ENCODE measurements at places on chromosomes 16 and 17.
A peak's percentile ranks its signal among the peaks of the same experiment; 100 is the strongest.

DNA sequence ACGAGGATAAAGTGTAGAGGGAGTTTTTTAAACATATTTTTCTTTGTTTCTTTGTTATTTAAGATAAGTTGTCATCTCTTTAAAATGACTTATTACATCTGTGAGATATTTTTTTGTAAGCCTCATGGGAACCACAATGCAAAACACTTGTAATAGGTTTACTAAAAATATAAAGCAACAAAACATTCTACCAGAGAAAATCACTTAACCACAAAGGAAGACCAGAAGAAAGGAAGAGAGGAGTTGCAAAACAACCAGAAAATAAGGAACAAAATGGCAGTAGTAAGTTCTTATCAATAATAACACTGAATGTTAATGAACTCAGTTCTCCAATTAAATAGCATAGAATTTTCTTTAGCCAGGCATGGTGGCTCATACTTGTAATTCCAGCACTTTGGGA, 22.9 kb downstream of the DHRS7B start:
- no peak for DNase-seq

GRCh38 chr17:31544186-31544585, 152.7 kb downstream of the RAB11FIP4 start:
- no peak for DNase-seq

DNA sequence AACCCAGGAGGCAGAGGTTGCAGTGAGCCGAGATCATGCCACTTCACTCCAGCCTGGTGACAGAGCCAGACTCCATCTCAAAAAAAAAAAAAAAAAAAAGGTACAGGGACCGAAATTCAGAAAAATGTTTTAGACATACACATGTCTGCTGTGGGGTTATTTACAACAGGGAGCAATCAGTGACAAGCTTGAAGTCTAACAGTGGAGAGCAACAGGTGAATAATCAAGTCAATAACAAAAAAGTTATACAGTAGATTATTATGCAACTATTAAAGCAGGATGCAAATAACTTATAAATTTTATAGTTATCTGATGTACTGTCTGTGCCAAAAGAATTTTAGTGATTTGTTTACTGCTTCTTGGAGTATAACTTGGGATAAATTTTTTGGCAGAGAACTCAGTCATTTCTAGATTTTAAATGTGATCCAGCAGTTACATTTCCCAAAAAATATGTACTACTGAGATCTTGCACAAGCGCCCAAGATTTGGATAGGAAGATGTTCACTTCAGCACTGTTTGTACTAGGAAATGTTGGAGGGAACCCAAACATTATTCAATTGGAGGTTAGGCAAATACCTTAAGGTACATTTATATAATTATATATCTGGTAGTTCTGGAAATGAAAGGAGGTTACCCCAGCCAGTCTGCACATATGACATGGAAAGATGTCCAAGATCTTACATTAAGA, 34.1 kb downstream of the EEF2K start:
- DNase-seq: peak; percentile 53

DNA sequence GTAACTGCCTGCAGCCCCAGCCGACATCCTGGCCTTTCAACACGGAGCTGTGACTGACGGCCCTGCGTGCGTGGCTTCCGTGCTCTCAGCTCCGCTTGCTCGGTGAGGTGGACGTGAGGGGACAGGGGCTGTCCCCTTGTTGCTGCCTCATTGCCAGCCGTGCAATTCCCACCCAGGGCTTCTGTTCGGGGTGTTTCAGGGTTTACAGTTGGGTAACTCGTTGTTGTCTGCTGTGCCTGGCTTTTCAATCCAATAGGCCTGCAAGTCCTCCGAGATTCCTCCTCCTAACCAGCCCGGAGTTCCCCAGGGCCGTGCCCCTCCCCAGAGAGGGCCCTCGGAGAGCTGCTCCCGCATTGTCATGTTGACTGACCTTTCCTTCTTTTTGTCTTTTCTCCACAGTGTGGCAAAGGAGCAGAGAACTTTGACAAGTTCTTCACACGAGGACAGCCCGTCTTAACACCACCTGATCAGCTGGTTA, 31.4 kb upstream of the CACNG5 start:
- DNase-seq: no peak

- peak; percentile 55 for DNase-seq
These were observed 110.0 kb downstream of the GAS7 start for GRCh38 chr17:10088444-10088843.

DNA sequence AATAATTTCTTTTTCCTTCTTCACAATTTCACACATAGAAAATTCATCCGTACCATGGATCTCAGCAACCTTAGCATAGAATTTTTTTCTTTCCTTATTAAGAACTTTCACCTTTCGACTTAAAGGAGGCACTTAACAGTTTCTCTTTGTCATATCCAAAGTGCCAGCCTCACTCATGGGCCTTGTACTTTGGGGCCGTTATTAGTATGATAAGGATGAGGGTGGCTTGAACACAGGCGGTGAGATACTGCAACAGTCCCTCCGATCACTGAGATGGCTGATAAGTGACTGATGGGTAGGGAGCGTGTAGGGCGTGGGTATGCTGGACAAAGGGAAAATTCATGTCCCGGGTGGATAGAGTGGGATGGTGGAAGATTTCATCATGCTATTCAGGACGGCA, 85.3 kb downstream of the OR1D5 start:
- DNase-seq: no peak
